Activated CD8-positive, alpha-beta memory T cell treated with anti-CD3 and anti-CD28 coated beads, Interleukin-2, amount 50 U/mL, for 48 hours (primary cell): ENCODE measurements at places on chromosomes 5 and 9.

DNA sequence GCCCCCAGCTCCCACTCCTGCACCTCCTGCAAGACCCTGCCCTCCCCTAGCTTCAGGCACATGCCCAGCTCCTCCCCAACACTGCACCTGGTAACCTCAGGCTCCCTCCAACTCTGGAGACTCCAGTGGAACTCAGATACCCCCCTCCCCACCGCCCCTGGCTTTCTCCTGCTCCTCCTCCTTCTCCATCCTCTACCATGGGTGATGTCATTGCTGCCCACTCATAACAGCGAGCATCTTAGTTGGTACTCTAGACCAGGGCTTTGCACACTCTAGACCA is 24.7 kb upstream of the CNOT6 start:
- no peak for DNase-seq

DNA sequence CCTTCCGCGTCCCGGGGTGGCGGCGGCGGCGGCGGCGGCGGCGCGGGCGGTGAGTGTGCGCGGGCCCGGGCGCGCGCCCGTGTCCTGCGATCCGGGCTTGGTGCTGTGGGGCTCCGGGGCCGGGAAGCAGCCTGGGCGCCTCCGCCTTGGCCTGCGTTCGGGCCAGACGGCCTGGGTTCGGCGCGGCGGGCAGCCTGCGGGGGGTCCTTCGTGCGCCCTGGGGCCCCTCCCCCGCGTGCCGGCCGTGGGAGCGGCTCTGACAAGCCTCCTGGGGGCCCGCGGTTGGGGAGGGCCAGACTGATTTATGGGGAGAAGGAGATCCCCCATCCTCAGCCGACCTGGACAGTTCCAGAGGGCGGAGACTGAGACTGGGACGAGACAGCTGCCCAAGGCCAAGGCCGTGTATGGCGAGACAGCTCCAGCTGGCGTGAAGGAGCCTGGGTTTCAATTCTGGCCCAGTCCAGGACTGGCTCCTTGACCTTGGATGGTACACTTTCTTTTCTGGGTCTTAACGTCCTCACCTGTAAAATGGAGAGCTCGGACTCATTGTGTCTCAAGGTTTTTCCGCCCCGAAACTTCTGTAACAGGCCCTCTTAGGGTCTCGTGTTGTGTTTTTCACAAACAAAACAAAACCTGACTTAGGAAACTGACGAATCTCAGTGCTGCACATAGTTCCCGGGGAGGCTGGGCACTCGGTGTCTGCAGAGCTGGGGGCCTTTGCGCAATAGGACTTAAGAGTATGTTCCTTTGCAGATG is 603 bp downstream of the TMEM268 start:
- peak; percentile 76 for DNase-seq

GRCh38 chr5:83988293-83988685 is 267.6 kb upstream of the HAPLN1 start:
- DNase-seq: no peak

DNA sequence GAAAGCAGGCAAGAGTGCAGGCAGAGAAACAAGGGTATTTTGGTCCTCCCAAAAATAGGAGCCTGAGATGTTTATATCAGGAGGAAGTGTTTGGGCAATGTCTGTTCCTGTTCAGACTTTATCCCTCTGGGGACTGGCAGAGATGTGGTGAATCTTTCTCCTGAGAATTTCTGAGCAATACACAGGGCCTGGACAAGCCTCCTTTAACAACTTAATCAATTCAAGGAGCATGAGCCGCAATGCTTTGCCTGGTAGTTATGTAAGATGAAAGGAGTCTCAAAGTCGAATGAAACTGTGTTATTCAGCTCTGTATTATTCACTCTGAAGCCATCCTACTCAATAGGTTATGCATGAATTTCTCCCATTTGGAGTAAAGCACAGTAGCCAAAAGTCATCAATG is 365.6 kb downstream of the MAN2A1 start:
- DNase-seq: no peak

DNA sequence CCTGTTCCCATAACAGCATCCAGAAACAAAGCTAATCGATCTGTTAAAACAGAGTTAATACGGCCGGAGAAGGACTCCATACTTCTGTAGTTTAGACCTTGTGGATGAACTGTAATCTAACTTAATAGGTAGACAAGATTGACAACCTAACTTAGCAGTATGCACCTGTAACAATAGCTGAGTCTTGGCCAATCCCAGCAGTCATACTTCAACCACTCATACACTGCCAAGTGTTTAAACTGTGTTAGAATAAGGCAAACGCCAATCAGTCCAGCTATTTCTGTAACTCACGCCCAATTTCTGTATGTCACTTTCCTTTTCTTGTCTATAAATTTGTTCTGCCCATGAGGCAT is 33.7 kb upstream of the MACIR start:
- DNase-seq: no peak

GRCh38 chr5:119651486-119651885 is 22.1 kb downstream of the FAM170A start:
- DNase-seq: no peak

GRCh38 chr9:28781481-28781880 is 1208.2 kb upstream of the C9orf72 start:
- DNase-seq: no peak

- DNase-seq: peak; percentile 81
Observed at GRCh38 chr5:139561655-139562451, 714 bp downstream of the UBE2D2 start.

GRCh38 chr5:120600639-120601038 is 136.5 kb downstream of the PRR16 start:
- DNase-seq: no peak

DNA sequence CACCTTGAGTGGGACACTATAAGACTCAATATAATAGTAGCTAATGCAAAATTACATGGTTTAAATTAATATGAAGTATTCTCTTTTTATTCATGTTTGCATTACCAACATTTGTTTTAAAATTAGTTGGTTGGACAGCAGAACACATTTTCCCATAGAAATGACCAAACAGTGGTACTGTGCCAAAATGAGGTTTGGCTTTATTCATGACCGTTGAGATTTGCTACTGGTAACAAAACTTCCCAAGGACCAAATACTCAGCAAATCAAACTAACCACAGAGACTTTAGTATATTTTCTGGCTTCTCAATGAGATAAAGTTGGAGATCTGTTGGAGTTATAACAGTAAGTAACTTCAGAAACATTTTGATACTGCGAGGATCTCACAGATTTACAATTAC is 637.8 kb upstream of the MEF2C start:
- no peak for DNase-seq

- DNase-seq: no peak
Observed at GRCh38 chr5:29412979-29413378, 1780.5 kb upstream of the CDH6 start.

DNA sequence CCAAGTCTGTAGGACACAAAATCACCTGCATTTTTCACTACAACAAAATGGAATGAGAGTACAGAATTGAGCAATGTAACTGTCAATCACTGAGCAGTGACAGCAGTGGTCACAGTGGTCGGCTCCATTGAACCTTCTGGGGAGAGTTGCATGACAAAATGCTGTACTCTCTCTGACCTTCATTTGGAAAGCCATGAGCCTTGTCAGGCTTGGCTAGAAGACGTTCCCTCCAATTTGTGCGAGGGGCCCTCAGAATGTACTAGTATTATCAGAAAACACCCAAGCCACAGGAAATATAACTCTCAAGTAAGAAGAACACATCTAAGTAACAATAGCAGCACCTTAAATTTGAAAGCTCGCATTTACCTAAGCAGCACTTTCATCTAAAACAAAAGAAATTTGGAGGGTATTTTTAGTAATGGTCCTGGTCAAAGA is 425.6 kb upstream of the MEF2C start:
- DNase-seq: no peak

DNA sequence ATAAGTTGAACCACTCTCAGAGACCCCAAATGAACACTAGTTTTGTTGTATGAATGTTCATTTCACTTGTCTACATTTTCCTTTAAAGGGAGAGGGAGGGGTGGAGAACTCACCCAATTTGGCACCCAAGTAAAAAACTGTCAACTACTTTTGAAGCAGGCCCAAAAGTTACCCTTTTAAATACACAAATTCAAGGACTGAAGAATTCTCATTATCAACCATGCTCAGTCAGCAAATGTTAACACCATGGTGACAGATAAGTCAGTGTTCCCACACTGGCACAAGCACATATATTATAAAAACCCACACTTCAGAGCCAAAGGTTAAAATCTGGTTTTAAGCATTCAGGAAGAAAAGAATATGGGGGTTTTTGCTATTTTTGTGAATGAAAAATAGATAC is 31.6 kb downstream of the CSNK1A1 start:
- DNase-seq: no peak

GRCh38 chr9:88809355-88810161 is 181.7 kb upstream of the S1PR3 start:
- DNase-seq: no peak

DNA sequence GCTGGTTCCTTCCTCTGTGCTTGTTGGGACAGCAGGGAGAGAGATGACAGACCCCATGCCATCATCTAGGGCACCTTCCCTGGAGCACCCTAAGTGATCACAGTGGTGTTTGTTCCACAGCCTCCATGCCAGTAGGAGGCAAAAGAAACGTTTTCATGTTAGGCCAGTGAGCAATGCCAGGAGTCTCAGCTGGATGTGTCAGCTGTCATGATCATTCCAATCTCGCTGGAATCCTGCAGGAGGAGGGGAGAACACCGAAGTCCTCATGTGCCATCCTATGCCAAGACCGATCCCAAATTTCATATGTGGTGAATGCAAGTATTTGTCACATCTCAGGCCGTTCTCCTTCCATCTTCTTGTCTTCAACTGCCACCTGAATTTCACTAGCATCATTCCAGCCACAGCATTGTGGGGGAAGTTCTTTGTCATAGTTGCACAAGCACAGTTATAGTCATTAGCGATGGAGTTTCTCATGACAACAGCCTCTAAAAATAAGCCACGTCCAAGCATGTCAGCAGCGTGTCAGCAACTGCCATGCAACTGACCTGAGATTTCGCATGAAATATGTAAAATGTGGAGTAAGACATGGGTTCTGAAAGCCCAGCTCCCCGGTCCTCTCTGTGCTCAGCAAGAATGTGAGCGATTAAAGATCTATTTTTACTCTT is 97.2 kb upstream of the DNAH5 start:
- DNase-seq: no peak

DNA sequence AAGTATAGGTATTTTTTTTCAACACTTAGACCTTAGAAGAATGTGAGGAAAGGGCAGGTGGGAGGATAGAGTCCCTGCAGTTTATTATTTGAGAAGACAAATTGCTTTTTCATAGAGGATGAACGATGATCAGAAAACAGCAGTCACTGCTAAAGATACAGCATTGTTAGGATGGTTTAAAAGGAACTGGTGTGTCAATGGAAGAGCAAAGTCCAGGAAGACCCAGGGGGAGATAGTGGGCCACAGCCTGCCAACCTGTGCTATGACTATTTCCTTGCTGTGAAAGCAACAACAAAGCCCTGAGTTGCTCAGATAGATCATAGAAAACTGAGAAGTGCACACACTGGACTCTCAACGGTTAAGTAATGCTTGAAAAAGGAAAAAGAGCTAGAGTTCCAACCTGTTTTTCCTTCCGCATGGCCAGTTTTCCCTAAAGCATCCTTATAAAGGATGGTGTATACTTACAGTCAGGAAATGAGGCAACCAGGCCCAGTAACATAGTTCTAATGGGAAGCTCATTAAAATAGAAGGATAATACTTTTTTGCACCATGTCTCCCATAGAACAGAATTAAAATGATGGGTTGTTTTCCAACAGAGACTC is 153.8 kb downstream of the CEMIP2 start:
- no peak for DNase-seq

DNA sequence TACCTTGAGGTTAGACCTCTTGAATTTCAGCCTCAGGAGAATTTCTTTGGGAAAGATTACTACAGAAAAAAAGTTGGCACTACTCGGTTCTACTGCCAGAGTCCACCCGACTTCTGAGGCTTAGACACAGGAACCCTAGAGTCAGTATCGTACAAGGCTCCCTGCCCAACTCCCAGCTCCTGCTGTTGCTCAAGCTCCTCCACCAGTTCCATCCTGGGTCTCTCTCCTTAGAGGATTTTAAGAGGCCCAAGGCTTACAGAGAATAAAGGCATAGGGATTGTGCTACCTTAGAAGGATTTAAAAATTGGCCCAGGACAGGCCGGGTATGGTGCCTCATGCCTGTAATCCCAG is 29.0 kb upstream of the SSBP2 start:
- peak; percentile 54 for DNase-seq

GRCh38 chr5:437281-437771 is 5.7 kb upstream of the EXOC3 start:
- DNase-seq: no peak

DNA sequence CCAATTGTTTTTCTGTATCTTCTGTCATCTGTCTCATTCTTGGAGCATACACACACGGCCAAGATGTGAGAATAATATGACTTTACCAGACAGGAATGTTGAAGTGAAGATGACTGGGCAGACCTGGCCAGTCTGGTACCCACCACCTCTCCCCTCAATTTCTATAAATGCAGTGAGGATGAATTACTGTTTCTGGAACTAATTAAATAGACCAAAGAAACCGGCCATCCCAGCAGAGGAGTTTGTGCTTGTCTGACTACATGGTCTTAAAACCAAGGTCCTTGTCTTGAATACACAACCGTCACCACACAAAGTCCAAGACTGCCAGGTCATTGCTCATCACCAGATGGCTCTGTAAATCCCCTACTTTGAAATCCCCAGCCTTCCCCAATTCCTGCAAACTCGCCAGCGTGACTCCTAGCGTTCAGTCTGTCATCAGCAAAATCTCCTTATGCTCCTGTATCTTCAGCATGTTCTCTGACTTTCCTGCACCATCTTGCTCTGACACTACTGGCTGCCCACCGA is 147.2 kb downstream of the PDE4D start:
- no peak for DNase-seq

DNA sequence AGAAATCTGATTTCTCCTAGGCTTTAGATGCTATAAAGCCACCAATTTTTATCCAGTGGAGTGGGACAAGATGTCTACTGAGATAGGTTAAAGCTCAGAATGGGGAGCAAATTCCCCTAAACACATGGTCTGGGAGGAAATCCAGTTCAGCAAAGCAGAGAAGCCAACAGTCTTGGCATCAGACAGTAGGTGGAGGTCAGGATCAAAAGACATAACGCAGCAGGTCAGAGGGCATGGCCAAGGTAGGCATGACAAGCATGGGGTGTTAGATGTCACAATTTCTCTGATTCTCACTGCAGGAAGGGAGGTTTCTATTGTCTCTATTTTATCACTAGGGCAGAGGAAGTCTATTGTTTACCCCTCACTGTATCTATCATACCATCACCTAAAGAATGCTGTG is 288.2 kb downstream of the ACTL7B start:
- DNase-seq: no peak

GRCh38 chr9:94300470-94301301 is 27.8 kb downstream of the NUTM2F start:
- no peak for DNase-seq
